ENCODE measurements at places on chromosomes 16 and 17. TPM values are rescaled to one million over a fixed set of nuclear protein-coding genes. Genes with fewer than 3 reads are reported as not detected.
A peak's percentile ranks its signal among the peaks of the same experiment; 100 is the strongest.

OR3A2 gene
- total RNA-seq = not detected

DNA sequence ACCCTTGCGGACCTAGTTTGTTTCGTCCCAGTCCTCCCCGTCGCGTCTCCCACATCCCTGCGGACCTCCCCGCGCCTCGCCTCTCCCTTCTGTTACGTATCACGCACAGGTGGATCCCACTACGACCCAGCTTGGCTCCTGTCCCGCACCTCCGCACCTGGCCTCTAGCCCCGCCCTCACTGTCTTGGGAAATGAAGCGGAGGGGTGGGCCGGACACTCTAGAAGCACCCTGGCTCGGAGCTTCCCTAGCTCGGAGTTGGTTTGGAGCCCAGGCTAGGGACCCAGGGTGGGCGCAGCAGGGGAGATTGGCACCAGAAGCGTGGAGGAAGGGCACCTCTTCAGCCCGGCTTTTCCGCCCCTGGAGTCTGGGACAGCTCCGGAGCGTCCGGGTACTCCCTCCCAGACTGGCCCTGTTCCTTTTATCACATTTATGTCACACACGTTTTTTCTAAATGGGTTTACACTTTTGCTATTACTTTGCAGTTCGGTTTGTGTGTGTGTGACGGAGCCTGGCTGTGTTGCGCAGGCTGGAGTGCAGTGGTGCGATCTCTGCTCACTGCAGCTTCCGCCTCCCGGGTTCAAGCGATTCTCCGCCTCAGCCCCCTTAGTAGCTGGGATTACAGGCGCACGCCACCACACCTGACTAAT is 1.4 kb upstream of the CEMP1 start:
- DNase-seq = peak; percentile 73

DNA sequence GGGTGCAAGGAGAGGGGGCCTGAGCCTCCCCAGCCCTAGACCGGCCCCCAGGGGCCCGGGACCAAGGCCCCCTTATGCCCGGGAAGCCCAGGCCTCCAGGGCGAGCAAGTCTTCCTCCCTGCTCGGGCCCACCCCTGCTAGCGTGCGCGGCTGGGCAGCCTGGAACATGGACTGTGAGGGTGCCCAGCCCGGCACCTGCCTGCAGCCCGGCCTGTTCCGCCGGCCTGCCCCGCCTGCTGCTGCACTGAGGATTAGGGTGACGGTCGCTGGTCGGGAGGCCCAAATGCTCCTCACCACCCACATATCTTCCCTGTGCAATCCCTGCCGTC is 6.0 kb downstream of the HS3ST6 start:
- no peak for DNase-seq

- no peak for DNase-seq
Observed at GRCh38 chr17:81976332-81977210, 858 bp upstream of the ASPSCR1 start.

GRCh38 chr17:31900877-31901276 is 631 bp downstream of the UTP6 start:
- DNase-seq = no peak

DNA sequence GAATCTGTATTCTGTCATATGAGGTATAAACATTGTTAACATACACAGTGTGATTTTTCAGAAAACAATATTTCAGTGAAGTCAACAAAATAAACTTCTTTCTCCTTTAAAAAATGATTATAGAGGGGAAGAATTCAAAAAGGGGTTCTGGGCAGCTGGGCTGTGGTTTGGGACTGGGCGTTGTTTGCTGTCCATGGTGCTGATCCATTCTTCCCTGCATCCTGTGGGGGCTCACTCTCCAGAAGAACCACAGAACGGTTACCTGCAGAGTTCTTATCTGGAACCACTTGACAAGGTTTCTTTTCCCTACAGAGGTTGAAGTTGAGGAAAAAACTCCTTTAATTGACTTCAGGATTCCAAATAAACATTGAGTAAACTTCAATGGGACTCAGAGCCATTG is 1091.0 kb downstream of the CDH8 start:
- peak; percentile 47 for DNase-seq

IGFALS gene
- total RNA-seq = 1.4 TPM

KCNJ18 gene
- total RNA-seq = not detected

GRCh38 chr17:42675348-42675964 is 1.3 kb downstream of the PLEKHH3 start:
- DNase-seq = no peak

TNK1 gene
- 8.2 TPM for total RNA-seq

DNA sequence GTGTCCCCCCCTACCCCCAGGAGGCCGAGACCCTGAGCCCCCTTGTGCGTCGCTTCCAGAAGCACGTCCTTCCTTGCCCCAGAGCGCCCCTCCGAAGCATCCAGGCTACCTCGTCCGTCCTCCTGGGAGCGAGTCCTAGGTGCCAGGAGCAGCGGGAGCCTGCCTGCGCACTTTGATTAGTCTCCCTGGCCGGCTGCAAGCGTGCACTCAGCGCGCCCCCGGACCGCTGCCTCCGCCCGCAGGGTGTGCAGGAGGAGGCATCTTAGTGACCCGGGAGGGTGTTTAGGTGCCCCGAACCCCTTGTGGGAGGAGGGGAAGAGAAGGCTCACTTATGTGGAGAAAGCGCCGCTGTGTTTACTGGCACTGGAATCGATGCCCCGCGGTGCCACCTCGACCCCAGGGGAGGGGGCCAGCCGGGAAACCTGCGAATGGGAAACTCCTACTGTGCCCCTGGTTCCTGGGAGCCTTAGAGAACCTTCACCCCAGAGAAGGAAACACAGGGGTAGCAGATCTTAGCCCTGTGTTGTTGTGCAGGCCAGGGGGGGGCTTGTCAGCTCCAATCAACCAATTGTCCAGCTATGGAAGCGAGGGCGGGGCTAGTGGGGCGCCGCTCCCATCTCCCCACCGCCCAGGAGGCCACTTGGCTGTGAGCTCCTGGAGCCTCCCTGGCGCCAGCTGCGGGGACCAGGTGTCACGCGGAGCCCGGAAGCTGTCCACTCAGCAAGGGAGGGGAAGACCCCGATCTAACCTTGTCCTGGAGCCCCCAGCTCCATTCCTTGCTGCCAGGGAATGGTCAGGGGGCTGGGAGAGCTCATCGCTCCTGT is 922.8 kb upstream of the EEF2KMT start:
- DNase-seq = no peak

DNA sequence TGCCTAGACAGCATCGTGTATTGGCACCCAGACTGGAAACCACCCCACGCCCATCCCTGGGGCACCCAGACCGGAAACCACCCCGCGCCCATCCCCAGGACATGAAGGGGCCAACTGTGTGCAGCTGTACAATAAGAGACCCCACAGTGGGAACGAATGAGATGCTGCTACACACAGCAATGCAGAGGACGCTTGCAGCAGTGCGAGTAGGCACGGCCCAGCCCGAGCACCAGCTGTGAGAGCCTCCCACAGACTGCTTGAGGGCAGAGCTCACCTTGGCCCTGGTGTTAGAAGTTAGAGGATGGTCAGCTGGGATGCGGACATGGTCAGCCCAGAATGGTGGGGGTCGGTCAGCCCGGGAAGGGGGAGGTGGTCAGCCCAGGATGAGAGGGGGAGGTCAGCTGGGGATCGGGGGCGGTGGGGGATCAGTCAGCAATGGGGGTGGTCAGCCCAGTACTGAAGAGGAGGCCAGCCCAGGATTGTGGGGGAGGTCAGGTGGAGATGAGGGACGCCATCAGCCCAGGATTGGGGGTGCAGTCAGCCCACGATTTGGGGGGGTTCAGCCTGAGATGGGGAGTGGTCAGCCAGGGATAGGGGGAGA is 340.0 kb downstream of the C16orf95 start:
- no peak for DNase-seq

CBFA2T3 gene
- 4.7 TPM for total RNA-seq

DNA sequence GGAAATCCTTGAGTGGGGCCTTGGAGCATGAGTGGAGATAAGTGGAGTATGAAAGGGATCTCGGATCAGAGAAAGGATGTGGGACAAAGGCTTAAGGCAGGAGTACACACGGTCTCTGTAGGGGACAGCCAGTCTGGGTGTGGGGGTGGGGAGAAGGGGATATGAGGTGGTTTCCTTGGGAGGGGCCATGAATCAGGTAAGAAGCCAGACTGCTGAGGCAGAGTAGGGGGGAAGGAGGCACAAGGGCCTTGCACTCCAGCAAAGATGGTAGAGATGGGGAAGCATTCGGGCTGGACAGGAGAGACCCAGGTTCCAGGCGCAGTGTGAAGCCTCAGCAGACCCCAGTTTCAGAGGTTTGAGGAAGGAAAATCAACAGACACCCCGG is 1.6 kb downstream of the HSD11B2 start:
- DNase-seq = no peak

PLSCR3 gene
- 32.4 TPM for total RNA-seq

AGRP gene
- total RNA-seq = not detected

- DNase-seq = no peak
Observed at GRCh38 chr17:39198186-39198566, 707 bp upstream of the CACNB1 start.

DNA sequence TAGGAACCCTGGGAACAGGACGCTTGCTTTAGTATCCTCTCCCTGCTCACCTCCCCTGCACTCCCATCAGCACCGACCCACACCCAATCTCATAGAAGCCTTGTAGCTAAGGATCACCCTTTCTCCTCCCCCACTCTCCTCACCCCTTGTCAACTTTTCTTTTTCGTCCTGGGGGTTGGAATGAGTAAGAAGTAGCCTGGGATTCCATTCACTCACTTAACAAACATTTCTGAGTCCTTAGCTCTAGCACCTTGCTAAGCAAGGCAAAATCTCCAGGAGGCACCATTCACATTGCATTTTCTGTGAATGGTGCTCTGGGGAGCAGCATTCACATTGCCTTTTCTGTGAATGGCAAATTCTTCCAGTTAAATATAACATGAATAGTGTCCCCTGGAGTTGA is 1.1 kb upstream of the PGAP3 start:
- no peak for DNase-seq

- no peak for DNase-seq
Observed at GRCh38 chr16:71217506-71217905, 13.0 kb downstream of the HYDIN start.

- peak; percentile 18 for DNase-seq
Observed at GRCh38 chr17:65678546-65678945, 117.1 kb upstream of the AXIN2 start.

DNA sequence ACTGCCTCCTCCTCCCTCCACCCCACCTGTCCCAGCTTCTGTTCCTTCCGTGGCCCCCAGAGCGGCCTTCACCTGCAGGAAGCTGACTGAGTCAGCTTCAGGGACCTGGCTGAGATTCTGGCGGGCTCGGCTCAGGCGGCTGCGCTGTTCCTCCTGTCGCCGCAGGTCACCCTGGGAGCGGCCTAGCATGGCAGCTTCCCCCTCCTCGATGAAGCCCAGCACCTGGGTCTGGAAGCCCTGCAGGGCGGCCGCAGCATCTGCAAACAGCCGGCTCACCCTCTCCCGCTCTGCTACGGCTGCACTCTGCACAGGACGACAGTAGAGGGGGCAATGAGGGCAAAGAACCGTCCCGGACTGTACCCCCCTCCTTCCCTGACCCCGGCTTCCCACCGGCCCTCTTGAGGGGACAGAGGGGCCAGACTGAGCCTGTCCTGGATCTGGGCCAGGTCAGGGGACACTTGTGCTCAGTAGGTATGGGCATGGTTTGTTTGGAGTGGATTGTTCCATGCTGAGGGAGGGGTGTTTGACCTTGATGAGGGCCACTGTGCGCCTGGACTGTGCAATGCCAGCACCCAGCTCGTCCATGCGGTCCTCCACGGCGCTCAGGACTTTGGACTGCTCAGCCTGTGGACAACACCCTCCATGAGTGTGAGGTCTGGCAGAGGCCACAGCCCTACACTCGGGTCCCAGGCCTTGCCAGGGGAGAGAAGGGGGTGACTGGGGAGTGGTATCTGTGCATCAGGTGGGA is 2.0 kb downstream of the TRIM47 start:
- no peak for DNase-seq

DNA sequence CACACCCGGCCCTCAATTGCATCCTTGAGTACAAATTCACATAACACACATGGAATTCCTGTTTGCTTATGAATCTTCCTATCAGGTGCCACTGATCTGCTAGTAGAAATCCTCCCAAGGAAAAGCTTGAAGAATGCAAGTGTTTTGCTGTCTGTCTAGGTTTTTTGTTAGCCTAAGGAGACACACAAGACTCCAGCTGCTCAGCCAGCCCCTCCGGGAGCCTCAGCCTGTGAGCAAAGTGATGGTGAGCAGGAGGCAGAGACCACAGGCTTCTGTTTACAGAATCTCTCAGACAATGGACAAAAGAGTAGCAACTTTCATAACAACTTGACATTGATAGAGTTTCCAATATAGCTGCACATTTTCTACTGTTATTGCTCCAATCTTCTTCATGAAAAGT is 18.4 kb upstream of the PRKCA start:
- DNase-seq = no peak

DNA sequence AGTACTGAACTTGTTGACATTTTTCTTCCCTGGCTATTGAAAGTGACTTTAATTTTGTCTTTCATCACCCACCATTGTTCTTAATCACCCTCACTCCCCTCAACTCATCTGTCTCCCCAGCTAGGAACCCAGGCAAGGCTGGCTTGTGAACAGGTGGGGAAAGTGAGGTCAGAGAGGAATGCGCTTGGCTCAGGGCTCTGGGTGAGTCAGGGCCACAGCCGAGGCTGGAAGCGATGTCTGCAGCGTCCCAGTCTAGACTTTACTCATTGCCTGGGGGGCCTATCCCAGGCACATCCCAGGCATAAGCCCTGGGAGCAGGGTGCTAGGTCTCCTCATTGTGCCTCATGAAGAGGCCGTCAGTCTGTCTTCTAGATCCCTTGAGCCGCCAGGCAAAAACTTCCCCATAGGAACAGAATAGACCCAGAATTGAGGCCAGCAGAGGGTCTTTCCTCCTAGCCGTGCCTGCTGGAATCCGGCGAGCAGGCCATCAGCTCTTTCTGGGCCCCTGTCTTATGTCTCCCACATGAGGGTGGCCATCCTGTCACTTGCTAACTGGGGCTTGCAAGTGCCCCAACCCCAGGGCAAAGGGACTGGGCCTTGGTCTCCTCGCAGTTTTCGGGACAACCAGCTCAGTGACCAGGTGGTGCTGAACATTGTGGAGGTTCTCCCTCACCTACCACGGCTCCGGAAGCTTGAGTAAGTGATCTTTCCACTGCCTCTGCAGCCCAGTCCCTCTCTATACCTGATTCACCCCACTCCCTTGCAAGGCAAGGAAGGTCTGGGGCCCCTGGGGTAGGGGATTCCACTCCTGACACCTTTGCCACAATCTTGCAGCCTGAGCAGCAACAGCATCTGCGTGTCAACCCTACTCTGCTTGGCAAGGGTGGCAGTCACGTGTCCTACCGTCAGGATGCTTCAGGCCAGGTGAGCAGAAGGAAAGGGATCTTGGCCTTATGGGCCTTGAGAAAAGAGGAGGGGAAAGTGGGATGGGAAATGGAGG is 40.1 kb downstream of the NLRC5 start:
- peak; percentile 8 for DNase-seq

TP53TG3C gene
- not detected for total RNA-seq

LRRC36 gene
- 14.4 TPM for total RNA-seq

SLC5A10 gene
- total RNA-seq = 0.09 TPM

EVPLL gene
- 4.0 TPM for total RNA-seq

ITGA2B gene
- total RNA-seq = 9.2 TPM

PRDM7 gene
- total RNA-seq = not detected

DNA sequence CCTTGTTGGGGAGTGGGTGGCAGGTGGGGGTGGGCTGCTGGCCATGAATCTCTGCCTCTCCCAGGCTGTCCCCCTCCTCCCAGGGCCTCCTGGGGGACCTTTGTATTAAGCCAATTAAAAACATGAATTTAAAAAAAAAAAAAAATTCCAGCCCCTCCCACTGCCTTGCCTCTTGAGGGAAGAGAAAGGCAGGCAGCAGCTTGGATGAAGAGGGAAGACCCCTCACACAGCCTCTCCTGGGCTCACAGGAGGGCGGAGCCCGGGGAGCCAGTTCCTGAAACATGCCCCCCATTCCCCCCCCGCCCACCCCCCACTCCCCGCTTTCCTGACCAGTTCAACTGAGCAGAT is 1.8 kb upstream of the TCAP start:
- no peak for DNase-seq

Measured in lung (tissue), 17 donors.